ENCODE measurements at places on chromosomes 13 and 19. TPM values are rescaled to one million over a fixed set of nuclear protein-coding genes. Genes with fewer than 3 reads are reported as not detected.

GRCh38 chr19:589693-590395, at the start of gene HCN2:
TSS of gene HCN2 (plus strand) at chr19:589881. CDS start at chr19:589946, 65 bp downstream.
- DNase-seq, result no peak

- DNase-seq, result no peak
These were observed 23.1 kb downstream of the SIGLEC5 start for GRCh38 chr19:51607077-51607476.

NLRP7 gene
- polyA plus RNA-seq, result 0.03 TPM

DNA sequence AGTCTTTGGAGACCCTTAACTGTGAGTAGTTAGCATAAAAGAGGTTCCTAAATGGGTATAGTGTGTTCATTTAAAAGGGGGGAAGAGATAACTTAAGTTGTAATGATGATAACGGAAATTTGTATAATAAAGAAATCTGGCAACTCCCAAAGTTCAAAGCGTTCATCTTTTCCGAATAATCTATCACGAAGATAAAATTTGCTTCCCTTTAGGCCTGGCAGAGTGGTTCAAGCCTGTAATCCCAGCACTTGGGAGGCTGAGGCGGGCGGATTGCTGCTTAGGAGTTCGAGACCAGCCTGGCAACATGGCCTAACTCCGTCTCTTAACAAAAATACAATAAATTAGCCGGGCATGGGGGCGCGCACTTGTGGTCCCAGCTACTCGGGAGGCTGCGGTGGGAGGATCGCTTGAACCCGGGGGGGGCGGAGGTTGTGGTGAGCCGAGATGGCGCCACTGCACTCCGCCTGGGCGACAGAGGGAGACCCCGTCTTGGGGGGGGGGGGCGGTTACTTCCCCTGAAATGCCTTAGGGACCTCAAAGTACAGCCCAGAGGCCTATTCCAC, 934 bp downstream of the N4BP2L2 start:
- no peak for DNase-seq

GRCh38 chr19:38284422-38284821, 19.6 kb upstream of the C19orf33 start:
- DNase-seq, result no peak

KLK10 gene
- polyA plus RNA-seq, result 0.32 TPM

- DNase-seq, result peak; percentile 95
These were observed at the start of gene ZNF221 for GRCh38 chr19:43950834-43951645. TSS of gene ZNF221 (plus strand) at chr19:43951228. CDS start at chr19:43962727, 11,499 bp downstream.

MYADM gene
- polyA plus RNA-seq, result 79.5 TPM
